Activated CD4-positive, alpha-beta T cell treated with anti-CD3 and anti-CD28 coated beads for 24 hours (primary cell): ENCODE measurements at places on chromosomes 12 and 14.

GRCh38 chr12:73226593-73226992 lies 954.4 kb downstream of the TRHDE start:
- no peak for DNase-seq

- no peak for DNase-seq
Observed at GRCh38 chr12:3107954-3108353, 30.8 kb downstream of the TSPAN9 start.

GRCh38 chr14:67919259-67920032 lies 99.9 kb downstream of the RAD51B start:
- DNase-seq: no peak

DNA sequence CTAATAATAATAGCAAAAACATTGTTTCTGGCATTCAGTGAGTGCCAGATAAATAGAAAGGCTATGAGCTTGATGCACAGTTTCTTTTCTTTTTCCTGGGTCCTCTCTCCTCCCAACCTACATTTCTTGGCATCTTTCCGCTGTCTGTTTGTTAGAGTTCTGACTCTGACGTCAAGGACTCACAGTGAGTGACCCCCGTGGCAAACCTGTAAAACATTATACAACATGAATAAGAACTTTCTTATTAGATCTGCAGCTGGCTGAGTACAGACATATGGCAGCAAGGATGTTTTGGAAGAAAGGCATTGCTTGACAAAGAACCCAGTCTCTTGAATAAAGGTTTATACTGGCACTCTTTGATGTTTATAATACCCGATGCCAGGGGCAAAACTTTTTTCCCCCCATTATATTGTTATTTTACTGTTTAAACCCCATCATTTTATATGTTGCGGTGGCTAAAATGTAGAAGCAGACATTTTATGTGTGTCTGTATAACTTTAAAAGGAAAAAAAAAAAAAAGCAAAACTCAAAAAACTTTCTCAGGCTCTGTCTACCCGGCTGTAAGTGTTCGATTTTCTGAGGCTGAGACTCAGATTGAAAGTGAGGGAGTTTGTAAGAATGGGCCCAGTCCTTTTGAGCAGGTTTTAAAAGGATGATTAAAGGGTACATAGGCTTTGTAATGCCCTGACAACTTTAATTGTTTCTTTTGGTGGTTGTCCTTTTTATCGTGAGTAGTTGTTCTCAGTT lies 159.3 kb downstream of the PDE3A start:
- no peak for DNase-seq

GRCh38 chr14:66804141-66804540 lies 296.2 kb downstream of the GPHN start:
- DNase-seq: no peak

GRCh38 chr14:54438703-54439102 lies 2.5 kb downstream of the CNIH1 start:
- DNase-seq: no peak
